ENCODE measurements at places on chromosomes 12 and 14. TPM values are rescaled to one million over a fixed set of nuclear protein-coding genes. Genes with fewer than 3 reads are reported as not detected.

OR6C2 gene
- total RNA-seq, result not detected

GRCh38 chr12:115451780-115452736 lies 768.1 kb upstream of the TBX3 start:
- peak; percentile 48 for DNase-seq

MTRFR gene
- 9.5 TPM for total RNA-seq

RND1 gene
- 7.7 TPM for total RNA-seq

GRCh38 chr14:102729825-102730224 lies 47.4 kb upstream of the TRAF3 start:
- no peak for DNase-seq

- DNase-seq, result no peak
These were observed 769 bp downstream of the EXOC3L4 start for GRCh38 chr14:103095210-103095778.

- DNase-seq, result no peak
These were observed 546.7 kb downstream of the SNAPC1 start for GRCh38 chr14:62308891-62309290.

- no peak for DNase-seq
These were observed 452.1 kb upstream of the GARIN6 start for GRCh38 chr12:99195474-99195873.

DNA sequence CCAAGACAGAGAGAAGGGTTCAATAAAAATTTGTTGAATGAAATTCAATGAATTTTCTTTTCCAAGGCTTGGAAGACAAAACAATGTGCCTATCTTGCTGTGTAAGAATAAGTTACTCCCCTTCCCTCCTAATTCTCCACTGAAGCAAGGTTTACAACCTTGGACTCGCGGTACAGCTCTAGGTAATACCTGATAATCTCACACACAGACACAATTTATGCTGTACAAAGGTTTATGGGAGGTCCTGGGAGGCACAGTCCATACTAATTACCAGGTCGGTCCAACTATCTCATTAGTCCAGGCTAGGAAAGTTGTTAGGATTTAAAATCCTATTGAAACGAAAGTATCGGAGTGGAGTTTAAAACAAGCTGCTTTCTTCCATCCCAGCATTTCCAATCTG lies 42.6 kb downstream of the NELL2 start:
- no peak for DNase-seq

DNA sequence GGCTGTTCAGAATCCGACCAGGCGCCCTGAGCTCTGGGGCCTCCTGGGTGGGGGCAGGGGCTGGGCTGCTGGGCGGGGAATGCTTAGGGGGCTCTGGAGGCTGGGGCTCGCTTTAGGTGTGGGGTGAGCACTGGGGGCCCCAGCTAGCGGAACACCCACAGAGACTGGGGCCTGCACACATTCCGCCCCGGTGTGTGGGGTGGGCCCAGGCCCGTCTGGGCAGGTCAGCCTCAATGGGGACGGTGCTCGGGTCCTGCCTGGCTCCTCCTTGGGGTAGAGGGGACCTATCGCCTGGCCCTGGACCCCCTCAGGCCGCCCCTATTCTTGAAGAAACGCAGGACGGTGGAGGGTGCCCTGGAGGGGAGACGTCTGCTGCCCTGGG lies 364.8 kb downstream of the TMEM121 start:
- no peak for DNase-seq

GRCh38 chr12:115216301-115216700 lies 532.3 kb upstream of the TBX3 start:
- DNase-seq, result no peak

SIX4 gene
- total RNA-seq, result 0.93 TPM

- DNase-seq, result peak; percentile 80
These were observed 69.7 kb downstream of the SVOP start for GRCh38 chr12:108950991-108951739.

GRCh38 chr12:47801170-47801903 lies 18.4 kb downstream of the HDAC7 start:
- no peak for DNase-seq

- DNase-seq, result no peak
These were observed 100.2 kb downstream of the STAB2 start for GRCh38 chr12:103687253-103687652.

GRCh38 chr14:75182821-75183220 lies 6.4 kb upstream of the TMED10 start:
- DNase-seq, result no peak

LPAR5 gene
- 0.84 TPM for total RNA-seq

DNA sequence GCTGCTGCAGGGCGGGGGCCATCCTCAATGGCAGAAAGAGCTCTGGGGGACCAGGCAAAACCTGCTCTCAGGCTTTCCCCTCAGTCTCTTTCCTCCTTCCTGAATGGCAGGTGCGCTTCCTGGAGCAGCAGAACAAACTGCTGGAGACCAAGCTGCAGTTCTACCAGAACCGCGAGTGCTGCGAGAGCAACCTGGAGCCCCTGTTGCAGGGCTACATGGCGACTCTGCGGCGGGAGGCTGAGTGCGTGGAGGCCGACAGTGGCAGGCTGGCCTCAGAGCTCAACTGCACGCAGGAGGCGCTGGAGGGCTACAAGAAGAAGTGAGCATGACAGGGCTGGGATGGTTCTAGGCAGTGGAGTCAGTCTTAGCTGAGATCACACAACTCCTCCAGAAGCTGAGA lies 22.9 kb upstream of the KRT83 start:
- no peak for DNase-seq

MIP gene
- 0.09 TPM for total RNA-seq

GRCh38 chr12:64992641-64993040 lies 128.5 kb downstream of the WIF1 start:
- DNase-seq, result no peak

DNA sequence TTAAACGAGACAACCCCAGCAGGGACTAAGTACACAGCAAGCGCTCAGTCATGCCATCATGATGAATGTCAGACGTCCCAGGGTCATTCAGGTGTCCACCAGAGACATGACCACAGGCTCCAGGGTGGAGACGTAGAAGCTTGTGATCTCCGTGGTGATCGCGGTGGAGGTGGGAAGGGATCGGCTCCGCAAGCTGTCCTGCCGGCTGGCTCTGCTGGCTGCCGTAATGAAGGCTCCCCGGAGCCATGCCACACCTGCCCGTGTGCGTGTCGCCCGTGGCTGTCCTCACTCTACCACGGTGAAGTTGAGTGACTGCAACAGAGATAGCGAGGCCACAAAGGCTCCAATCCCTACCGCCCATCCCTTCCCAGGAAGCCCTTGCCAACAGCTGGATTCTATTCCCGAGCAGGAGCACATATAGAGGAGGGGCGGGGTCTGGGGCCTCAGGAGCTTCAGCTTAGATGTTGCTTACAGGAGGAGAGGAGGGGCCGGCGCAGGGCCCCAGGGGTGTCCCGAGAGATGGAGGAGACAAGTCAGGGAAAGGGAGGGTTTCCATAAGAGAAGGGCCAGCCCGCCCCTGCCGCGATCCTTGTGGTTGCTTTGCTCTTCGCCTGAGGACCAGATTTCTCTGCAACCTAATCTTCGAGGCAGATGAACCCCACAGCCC lies 332.6 kb upstream of the SFSWAP start:
- DNase-seq, result no peak

DNA sequence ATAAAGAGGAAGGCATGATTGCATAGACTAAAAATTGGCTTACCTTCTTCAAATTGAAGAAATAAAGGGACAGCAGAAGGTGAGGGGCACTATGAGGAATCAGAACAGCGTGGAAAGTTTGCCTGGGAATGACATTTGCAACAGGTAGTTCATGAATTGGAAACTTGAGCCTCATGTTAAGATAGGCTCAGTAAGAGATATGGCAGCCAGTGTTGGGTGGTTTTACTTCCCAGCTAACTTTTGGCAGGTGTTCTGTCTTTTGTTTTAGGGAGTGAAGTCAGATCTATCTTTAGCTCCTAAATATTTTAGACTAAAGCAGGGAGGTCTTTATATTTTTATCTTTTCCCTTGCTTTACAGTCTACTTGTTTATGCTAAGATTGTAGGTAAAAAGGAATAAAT lies 122.4 kb downstream of the ANO6 start:
- no peak for DNase-seq

NIN gene
- total RNA-seq, result 11.1 TPM

LIN7A gene
- total RNA-seq, result 9.7 TPM

GRCh38 chr12:71838676-71839075 lies 883 bp upstream of the TBC1D15 start:
- no peak for DNase-seq

- no peak for DNase-seq
These were observed 16.1 kb upstream of the ADSS1 start for GRCh38 chr14:104707608-104708595.

DNA sequence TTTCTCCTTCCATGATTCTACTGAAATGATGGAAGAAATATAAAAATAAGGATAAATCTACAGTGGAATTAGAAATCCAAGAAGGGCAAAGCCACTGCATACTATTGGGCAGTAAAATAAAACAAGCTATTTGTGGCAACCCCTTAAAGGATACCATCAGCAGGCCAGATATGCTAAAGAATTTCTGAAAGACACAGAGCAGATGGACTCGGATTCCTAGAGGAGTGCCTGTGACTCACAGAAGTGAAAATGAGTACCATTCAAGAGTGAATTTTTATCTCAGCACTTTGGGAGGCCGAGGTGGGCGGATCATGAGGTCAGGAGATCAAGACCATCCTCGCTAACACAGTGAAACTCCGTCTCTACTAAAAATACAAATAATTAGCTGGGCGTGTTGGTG lies 318.1 kb downstream of the LRIG3 start:
- DNase-seq, result no peak

DNA sequence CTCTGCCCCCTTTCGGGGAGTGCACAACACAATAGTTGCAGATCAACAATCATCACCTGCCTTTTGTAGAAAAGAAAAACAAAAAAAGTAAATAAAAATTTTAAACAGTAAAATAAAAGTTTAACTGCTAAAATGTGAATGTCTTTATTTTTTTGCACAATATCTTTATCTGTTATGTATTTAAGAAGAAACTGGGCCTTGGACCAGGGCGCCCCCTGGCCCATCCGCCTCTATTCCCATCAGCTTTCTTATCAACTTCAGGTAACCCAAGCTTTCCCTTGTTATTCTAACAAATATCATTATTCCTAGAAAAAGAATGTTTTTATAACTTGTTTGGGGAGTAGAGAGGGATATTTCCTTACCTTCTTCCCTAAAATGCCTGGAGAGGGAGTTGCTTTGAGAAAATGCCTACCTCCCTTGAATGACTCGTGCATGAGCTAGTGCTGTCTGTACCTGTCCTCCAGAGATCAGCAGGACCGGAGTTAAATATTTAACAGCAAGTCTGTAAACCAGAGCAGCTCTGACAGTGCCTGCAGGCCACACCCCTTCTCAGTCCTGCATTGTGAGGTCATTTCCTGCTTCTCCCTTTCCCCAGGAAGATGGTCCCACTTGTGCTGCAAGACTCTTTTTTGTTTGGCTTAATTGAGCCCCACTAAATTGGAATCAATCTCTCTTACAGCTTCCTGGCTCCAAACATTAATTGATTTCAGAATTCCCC lies 192.8 kb upstream of the RGS6 start:
- no peak for DNase-seq

GRIN2B gene
- under 0.01 TPM for total RNA-seq

GRCh38 chr14:100093319-100093718 lies 28.1 kb downstream of the EVL start:
- DNase-seq, result no peak

- no peak for DNase-seq
These were observed 451.3 kb upstream of the USP15 start for GRCh38 chr12:61808856-61809255.

- DNase-seq, result no peak
These were observed 1.3 kb downstream of the NINJ2 start for GRCh38 chr12:661720-662486.

- no peak for DNase-seq
These were observed 23.1 kb upstream of the WDR20 start for GRCh38 chr14:102116361-102117180.

- DNase-seq, result no peak
These were observed 30.4 kb downstream of the TRPV4 start for GRCh38 chr12:109802828-109803227.

DNA sequence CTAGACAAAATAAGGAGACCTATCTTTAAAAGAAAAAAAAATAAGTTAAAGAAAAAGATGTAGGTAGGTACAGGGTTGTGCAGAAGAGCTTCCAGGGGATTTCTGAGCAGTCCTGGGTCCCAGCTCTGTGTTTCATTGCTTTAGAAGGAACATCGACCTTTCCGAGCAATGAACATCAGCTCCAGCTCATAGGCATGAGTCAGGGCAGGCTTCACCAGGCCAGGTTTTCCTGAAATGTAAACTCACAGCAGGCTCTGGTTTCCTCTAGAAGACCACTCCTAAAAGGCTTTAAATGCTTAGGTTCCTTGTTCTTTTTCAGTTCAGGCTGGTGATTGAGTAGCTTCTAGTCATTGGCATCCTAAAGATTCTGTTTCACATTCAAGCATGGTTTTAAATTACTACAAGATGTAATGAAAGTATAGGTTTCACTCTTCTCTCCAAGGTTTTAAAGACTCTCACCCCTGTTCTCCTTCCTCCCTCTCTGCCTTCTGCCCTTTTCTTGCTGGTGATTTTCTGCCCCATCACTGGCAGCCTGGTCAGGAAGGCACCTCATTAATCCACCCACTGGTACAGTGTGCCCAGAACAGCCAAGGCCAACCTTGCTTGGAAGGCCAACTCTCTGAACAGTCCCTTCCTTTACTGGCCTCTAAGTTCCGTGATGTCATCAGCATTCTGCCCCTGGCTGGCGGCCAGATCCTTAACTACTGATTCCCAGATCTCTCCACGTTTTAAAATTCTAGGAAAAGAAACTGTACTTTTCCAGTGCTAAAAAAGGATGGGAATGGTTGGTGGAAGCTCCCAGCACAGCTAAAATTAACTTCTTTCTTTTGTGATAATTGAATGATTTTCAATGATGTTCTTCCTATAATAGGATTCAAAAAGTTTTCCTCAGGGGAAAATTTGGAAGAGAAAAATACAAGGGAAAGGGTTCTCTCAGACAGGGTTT lies 109.4 kb upstream of the HIF1A start:
- no peak for DNase-seq

Measured in liver (tissue), 10 donors.